ENCODE measurements at places on chromosomes 3 and 15.

- no peak for DNase-seq
These were observed 1.1 kb downstream of the SSR3 start for GRCh38 chr3:156553705-156554356.

GRCh38 chr3:174444391-174444790, 414.7 kb upstream of the NAALADL2 start:
- DNase-seq, result no peak

DNA sequence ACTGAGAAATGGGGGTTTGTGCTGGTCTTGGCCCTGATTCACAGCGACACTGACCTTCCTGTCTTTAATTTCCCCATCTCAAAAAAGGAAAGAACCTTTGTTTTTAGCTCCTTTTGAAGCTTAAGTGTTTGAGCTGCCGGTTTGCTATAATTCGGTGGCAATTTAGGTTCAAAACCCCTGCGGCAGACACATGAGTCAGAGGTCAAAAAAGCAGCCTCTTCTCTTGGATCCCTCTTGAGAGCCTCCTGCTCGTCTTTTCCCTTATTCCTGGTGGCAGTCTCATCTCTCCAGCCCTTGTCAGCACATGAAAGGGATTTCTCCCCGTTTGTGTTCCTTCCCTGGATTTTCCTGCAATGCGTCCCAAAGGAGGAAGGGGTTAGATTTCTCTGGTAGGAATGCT, 64.5 kb downstream of the GRIP2 start:
- no peak for DNase-seq

DNA sequence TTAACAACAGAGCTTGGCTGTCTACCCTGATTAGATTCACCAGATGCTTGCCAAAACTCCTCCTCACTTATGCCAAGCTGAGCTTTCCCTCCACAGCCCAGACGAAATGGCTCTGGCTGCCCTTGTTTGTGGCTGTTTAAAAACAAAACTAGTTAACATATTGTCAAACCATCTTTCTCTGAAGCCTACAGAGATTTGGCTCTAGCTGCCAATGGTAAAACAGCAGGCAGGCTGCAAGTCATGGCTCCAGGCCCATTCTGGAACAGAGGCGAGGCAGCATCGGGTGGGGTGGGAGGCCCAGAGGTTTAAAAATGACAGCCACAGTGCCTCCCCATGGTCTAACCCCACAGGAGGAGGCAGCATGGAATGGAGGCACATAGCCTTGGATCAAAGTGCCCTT, 75.9 kb downstream of the SCN5A start:
- DNase-seq, result no peak

DNA sequence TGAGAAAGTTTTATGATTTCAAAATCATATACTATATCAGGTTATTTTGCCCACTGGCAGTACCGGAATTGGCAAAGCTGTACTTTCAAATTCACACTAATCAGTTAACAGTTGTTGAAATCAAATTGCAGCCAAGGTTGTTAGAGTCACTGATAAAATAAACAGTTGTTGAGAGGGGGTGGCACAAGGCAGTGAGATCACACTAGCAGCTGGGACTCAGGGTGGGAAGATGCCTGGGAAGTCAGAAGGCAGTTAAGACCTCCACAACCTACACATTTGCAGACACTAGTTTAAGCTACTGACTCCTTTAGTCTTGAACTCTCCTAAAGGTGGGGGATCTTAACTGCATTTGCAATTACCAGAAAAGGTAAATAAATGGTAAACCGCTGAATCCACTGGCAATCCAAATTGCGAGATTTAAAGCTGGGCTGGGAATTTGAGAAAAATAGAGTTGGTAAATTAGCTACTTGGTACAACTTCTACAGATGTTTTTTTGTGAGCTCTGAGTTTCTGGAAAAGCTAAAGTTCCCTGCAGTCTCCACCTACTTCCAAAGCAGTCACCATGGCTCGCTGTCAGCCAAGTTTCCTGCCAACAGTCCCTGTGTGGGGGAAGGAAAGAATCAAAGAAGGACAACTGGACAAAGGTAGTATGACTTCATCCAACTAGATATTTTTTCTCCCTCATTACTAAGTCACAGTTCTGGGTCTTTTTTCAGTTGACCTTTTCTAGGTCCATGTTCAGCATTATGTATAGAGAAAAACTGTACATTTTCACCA, 105.7 kb downstream of the ZNF385D start:
- no peak for DNase-seq

- DNase-seq, result no peak
These were observed 196.1 kb downstream of the PDCD6IP start for GRCh38 chr3:33994568-33994967.

GRCh38 chr3:83514130-83514914, 1444.5 kb upstream of the CADM2 start:
- DNase-seq, result peak; percentile 30

GRCh38 chr3:140499114-140499757, 178.6 kb upstream of the TRIM42 start:
- no peak for DNase-seq

GRCh38 chr3:42224658-42225421, 41.1 kb downstream of the CCK start:
- DNase-seq, result no peak

DNA sequence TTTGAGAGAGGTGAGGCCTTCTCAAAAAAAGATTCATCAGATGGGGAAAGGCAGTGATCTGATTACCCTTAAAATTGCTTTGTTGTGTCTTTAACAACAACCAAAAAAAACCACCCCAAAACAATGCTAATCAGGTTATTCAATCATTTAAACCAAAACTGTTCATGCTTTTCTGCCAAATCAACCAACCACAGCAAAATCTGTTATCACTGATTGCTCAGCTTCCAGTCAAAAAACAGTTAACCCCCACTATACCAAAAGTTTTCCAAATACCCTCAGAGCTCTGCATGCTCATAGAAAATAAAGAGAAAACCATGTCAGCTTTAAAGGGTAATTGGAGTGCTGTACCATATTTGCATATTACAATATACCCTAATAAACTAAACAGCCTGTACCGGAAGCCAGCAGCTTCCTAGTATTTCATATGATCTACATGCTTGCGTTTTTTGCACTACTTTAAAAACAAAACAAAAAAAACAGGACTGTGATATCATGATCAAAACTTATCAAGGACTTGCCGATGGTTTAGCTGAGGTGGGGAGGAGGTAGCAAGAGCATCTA, 22.8 kb downstream of the SATB1 start:
- no peak for DNase-seq

DNA sequence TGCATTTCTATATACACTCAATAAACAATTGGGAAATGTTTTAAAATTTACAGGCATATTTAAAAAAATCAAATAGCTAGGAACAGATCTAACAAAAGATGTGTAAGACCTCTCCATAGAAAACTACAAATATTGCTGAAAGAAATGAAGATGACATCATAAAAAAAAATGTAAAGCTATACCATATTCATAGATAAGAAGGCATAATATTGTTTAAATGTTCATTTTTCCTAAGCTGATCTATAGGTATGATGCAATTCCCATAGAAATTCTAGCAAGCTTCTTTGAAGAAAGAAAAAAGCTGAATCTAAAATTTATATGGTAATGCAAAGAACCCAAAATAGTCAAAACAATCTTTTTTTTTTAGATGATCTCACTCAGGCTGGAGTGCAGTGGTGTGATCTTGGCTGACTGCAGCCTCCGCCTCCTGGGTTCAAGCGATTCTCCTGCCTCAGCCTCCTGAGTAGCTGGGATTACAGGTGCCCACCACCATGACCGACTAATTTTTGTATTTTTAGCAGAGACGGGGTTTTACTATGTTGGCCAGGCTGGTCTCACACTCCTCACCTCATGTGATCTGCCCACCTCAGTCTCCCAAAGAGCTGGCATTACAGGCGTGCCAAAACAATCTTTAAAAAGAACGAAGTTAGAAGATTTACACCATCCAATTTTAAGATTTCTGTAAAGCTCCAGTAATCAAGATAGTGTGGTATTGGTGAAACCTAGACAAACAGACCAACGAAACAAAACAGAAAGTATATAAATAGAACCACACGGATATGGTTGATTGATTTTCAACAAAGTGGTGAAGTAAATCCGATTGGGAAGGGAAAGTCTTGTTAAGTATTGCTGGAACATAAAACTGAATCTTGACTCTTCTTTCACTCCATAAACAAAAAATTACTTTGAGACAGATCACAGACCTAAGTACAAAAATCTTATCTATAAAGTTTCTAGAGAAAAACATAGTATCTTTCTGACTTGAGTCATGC, 6.3 kb upstream of the BHLHE40 start:
- no peak for DNase-seq

DNA sequence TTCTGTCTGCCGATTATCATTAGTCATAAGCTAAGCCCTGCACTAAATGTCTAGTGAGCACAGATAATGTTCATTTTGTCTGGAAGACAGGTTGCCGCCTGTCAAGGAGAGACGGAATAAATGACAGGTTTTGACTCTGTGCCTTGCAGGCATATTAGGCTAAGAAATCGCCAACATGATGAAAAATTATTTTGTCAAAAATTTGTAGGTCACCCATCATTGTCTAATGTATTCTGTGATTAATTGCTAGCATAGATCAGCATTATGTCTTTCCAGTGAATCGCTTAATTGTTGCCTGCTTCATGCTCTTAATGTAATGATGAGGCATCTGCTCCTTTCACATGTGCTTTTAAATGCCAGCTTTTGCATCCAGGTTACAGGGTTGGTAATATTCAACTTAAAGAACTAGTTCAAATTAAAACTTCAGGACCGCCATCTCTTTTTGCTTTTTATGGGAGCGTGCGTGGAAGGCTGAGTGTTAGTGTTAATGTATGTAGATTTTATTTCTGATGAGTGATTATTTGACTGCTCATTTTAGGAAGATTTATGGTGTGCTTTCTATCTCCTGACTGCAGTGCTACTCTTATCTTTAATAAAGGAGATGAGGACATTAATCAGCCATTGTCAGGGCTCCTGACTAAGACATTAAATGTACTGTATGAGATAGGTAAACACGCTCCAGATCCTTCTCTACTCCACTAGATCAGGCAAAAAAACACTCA, 120.8 kb upstream of the MEIS2 start:
- DNase-seq, result no peak

DNA sequence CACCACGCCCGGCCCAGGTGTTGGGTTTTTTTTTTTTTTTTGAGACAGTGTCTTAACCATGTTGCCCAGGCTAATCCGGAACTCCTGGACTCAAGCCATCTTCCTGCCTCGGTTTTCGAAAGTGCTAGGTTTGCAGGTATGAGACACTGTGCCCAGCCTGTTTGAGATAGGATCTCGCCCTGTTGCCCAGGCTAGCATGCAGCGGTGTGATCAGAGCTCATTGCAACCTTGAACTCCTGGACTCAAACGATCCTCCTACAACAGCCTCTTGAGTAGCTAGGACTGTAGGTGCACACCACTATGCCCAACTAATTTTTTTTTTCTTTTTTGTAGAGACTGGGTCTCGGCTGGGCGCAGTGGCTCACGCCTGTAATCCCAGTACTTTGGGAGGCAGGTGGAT, 20.3 kb upstream of the ITPKA start:
- DNase-seq, result no peak

- DNase-seq, result peak; percentile 93
These were observed 5.8 kb downstream of the PRRT3 start for GRCh38 chr3:9946112-9947024.

DNA sequence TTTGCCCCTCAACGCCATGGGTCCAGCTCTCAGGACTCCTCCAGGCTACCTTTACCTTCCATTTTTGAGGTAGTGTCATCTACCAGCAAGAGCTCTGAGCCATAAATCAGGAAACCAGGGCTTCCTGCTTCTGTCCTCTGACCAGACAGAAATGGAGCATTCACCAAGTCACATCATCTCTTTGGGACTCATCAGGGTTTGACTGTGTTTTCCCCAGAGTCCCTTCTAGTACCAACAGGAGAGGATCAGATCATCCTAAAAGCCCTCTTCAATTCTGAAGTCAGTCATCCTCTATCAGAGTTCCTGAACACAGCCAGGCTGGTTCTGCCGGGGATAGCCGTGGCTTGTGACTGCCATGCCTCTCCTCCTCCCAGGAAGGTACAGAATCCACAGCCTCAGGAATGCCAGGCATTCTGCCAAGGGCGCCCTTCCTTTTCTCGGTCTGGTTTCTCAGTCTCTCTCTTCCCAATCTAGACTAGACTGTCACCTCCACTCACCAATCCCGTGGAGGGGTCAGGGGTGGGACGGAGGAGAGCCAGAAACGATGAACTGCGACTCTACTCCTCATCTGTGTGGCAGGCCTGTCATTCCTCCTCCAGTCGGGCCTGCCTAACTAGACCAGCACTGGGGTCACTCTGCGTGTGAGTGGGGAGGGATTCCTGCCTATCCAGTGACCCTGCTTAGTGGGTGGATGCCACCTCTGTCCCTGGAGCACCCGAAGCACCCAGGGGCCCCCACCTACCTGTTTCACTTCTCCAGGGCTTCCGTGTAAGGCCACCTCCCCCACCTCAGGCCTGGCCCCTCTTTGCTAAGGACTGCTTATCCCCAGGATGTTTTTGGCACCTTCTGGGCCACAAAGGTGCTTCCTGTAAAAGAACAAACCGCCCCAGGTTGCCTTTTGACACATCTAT, 30.9 kb downstream of the CCNL1 start:
- DNase-seq, result peak; percentile 86

GRCh38 chr3:178095522-178095921, 440.7 kb upstream of the KCNMB2 start:
- no peak for DNase-seq

- DNase-seq, result no peak
These were observed 1121.4 kb upstream of the ALCAM start for GRCh38 chr3:104245261-104245660.

DNA sequence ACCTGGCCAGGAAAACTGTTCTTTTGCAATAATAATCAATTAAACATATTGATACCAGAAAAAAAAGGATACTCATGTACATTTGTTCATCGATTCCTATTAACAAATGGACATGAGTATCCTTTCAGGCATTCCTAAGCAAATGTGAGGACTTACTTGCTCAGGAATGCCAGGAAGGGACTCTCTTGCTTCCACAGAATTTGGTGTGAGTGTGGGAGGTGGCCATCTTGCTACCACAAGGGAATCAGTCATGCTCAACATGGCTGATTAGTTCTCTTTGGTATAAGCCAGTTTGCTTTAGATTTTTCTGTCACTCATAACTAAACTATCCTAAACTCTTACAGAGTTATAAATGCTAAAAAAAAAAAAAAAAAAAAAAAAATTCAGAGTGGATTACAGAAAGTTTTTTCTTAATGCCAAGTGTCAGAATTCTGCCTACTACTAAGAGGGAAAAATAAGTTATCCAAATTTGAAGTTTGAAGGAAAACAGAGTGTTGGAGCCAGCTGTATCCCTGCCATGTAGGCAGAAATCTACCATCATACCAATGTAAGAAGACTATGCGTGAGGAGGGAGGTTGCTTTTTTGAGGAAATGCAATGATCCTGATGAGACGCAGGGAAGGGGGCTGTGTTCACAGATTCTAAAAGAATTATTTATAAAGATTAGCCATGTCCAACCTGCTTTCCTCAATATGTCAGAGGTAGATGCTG, 98.7 kb downstream of the PLD1 start:
- no peak for DNase-seq

GRCh38 chr3:12127391-12127790, 31.3 kb downstream of the TIMP4 start:
- DNase-seq, result no peak

GRCh38 chr3:35658686-35659085, 19.4 kb downstream of the ARPP21 start:
- DNase-seq, result no peak

DNA sequence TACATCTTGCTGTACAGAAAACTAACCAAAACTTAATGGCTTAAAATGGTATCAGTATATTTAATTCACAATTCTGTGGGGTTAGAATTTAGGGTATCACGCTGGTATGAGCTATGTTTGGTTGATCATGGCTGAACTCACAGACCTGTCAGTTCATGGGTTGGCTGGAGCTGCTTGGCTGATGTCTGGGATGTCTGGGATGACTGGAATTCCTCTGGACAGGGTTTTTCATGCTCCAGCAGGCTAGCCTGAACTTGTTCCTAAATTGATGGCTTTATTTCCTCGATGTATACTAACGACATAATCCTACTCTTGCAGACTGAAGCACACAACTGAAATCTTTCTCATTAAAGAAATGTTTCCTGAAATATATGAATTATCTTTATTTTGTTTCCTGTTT, 338.9 kb upstream of the GBE1 start:
- DNase-seq, result no peak

All from Calu3 (cell line).